Activated CD8-positive, alpha-beta memory T cell treated with anti-CD3 and anti-CD28 coated beads, Interleukin-2, amount 10 ng/mL, durations not matched to agents 7 days and 5 days (primary cell): ENCODE measurements at places on chromosomes 12 and 14. TPM values are rescaled to one million over a fixed set of nuclear protein-coding genes. Genes with fewer than 3 reads are reported as not detected.

Gene LRP1
- total RNA-seq, result 0.85 TPM

DNA sequence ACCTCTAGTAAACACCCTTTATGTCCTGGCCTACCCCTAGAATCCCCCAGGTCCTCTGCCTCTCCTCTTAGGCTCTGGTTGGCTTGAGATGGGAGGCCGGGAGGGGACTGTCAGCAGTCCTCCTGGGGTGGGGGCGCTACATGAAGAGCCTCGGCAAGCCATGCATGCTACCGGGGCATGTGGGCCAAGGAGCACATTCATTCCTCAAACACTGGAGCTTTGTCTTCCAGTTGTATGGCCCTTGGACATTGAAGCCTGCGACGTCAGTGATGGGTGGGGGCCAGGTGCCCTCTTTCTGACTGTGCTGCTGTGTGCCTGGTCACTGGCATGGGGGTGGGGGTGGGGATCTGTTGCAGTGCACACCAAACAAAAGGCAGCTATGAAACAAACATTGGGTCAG is 15.8 kb upstream of the CELA1 start:
- no peak for DNase-seq

DNA sequence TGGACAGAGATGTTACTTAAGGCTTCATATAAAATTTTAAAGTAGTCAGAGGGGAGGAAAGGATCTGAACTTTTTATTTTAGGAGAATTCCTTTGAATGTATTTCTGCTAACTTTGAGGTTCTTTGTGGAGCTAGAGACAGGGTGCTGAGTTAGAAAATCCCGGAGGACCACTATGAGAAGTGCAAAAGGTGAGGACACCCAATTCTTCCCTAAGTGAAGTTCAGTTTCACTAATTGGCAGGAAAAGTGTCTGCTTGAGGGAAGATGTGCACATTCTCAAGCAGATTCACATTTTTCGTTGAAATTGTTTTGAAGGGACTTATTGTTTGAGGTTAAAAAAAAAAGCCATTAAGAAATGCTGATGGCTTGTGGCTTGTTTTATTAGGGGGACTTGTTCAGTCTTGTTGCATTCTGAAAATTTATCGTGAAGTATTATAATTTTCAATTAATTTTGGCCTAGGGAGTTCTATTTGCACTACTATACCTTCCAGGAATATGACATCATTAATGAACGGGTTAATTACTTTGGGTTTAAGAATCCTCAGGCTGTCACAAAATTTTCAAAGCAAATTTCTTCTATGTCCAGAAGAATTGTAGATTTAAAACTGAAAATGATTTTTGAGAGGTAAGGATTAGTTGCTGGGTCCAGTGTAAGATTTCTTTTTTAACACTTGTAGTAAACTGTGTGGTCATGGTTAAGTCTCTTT is 1.8 kb downstream of the PCNX1 start:
- no peak for DNase-seq

- DNase-seq, result no peak
These were observed 4.9 kb upstream of the MRPL52 start for GRCh38 chr14:22824711-22825359.

Gene OR4E2
- total RNA-seq, result not detected

- no peak for DNase-seq
These were observed 57.7 kb upstream of the SAV1 start for GRCh38 chr14:50725761-50726160.

- DNase-seq, result no peak
These were observed 202.1 kb upstream of the KITLG start for GRCh38 chr12:88782351-88782750.

Gene C12orf60
- total RNA-seq, result 1.6 TPM

Gene FLRT2
- not detected for total RNA-seq

Gene TNS2
- total RNA-seq, result 0.89 TPM

- DNase-seq, result no peak
These were observed 1.2 kb downstream of the ZNF641 start for GRCh38 chr12:48349471-48349870.

Gene RNASE3
- total RNA-seq, result not detected

DNA sequence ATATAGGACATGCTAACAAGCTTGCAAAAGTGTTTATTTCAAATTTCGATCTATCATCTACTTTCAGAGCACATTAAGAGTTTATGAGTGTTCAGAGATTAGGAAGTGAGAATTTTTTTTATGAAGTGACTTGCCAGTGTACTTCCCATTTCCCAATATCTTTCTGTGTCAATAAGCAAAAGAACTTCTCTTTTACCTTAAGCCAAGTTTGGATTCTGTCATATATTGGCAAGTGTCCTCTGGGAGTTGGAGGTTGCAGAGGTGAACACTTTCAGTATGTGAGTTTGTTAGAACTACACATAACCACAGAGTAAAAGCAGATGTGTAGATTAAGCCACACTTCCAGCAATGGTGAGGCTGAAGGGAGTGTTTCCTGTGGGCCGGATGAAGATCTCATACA is 16.6 kb upstream of the KLRF1 start:
- no peak for DNase-seq

Gene GPRC5D
- total RNA-seq, result not detected

- no peak for DNase-seq
These were observed 1.2 kb upstream of the DDN start for GRCh38 chr12:49000346-49000745.

Gene MAP3K12
- 19.1 TPM for total RNA-seq
